Stimulated activated CD4-positive, alpha-beta T cell treated with anti-CD3 and anti-CD28 coated beads, Interleukin-1b, Interleukin-23, amount 100 ng/mL, for 4 hours (primary cell): ENCODE measurements at places on chromosomes 2 and 18.
A peak's percentile ranks its signal among the peaks of the same experiment; 100 is the strongest.

DNA sequence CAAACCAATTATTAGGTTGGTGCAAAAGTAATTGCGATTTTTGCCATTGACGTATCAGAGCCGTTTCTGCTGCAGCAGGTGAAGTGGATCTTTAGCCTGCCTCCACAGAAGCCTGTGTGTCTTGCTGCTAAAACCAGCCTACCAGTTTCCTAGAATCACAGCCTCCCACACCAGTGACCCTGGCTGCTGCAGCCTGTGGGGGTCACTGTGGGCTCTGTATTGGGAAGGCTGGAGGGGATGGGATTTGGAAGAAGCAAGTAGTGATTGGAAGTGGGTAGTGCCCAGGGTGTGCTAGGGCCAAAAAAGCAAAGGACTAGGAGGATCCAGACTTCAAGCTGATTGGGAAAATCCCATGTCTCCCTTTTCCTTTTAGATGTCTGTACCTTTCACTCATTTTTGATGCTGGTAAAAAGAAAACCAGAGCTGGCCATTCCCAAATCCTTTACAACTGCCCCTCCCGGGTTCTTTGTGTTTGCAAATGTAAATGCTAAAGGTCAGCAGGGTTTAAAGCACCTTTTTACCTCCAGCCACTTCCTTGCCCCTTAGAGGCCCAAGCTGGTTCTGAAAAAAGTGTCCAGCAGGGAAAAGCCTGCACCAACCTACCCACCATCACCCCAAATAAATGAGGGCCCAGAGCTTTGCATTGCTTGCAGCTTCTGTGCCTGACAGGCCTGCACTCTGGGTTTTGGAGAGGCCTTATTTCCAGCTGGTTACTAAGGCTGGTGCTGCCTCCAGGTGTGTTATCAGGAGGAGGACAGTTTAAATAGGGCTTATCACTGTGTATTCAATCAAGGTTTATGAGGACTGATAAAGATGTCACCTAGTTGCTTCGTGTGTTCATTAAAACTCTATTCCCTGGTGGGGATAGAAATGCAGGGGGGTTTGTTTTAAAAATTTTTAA, 172.0 kb downstream of the MIB1 start:
- no peak for DNase-seq

- peak; percentile 33 for DNase-seq
Measured at GRCh38 chr2:239380831-239381708, 19.8 kb downstream of the HDAC4 start.

DNA sequence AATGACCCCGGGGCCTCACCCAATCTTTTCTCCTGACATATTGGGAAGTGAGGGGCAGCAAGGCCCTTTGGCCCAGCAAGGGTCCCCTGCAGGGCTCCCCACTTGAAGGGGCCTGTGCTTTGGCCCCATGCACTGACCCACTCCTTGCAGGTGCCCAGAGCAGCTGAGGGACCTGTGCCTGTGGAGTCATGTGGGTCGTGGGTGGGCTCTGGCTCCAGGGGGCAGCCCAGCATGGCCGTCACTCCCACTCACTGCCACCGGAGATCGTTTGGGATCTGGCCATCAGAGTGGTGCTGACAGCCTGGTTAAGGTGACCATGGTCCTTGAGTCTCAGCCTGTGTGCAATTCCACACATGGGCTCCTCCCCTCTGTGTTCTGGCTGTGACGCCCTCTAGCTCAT, 31.7 kb upstream of the APCDD1 start:
- DNase-seq: no peak

DNA sequence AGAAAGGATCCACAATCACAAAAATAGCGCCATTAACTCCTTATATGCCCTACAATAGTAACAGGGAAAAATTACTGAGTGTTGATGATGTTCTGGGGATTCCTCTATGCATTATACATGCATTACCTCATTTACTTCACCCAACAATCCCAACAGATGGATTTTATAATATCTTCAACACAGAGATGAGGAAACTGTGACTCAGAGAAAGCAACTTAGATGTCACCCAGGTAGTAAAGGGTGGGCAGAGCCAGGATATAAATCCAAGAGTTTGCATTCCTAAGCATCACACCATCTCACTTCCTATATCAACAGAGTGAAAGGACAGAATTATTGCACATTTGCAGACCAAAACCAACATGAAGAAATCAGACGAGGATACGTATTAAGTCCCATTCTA, 144.2 kb downstream of the TCF4 start:
- DNase-seq: no peak

GRCh38 chr2:10079266-10079869, 843 bp downstream of the CYS1 start:
- DNase-seq: no peak

DNA sequence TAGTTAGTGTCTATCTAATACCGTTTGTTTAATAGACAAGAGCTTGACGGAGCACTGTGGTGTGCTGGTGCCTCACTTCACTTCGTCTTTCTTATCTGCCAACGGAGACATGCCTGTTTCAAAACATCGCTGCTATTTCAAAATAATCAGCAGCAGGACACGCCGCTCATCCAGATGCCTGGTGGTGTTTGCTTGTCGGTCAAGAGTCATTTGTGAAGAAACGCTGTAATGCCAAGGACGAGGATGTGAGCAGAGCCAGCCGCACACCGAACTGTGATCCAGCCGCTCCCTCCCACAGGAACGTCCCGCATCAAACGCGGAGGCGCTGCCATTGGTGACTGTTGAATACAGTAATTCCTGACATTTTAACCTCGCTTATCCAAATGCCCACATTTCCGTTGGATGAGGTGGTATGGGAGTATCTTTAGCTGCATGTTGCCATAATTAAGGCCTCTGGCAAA, 432.4 kb downstream of the FBXO15 start:
- DNase-seq: no peak

DNA sequence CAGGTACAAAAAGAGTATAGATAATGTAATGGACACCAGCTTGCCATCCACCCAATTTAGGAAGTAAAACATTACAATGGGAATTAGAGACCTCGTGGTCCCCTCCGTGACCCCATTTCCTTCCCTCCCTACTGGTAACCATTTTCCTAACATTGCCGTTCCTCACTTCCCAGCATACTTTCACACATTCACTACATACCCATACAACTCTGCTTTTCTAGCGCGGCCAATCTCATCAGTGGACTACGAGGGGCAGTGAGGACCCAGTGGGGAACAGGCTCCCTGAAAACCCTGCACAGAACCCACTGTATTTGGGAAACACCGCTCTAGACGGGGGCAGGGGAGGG, 1.1 kb downstream of the ENOSF1 start:
- DNase-seq: no peak

- DNase-seq: no peak
Measured at GRCh38 chr2:206457188-206457634, 13.9 kb downstream of the ADAM23 start.

- no peak for DNase-seq
Measured at GRCh38 chr2:152825834-152826233, 107.4 kb downstream of the ARL6IP6 start.

DNA sequence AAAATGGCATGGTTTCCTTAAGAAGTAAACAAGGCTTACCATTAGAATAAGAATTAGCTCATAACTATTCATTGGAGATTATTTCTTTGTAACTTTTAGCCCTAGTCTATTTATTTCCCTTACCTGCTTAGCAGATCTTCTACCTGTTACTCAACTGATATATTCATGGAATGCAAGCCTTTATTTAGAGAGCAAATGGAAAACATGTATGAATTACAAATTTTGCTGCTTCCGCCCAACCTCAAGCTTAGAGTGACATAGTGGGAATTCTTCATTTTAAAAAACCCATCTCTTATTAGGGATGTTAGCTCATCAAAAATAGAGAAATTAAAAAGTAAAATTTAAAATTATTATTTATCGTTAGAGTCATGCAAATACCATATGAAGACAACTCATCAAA, 110.9 kb downstream of the STRN start:
- DNase-seq: no peak

GRCh38 chr18:10896851-10897250, 252.5 kb downstream of the PIEZO2 start:
- DNase-seq: no peak

DNA sequence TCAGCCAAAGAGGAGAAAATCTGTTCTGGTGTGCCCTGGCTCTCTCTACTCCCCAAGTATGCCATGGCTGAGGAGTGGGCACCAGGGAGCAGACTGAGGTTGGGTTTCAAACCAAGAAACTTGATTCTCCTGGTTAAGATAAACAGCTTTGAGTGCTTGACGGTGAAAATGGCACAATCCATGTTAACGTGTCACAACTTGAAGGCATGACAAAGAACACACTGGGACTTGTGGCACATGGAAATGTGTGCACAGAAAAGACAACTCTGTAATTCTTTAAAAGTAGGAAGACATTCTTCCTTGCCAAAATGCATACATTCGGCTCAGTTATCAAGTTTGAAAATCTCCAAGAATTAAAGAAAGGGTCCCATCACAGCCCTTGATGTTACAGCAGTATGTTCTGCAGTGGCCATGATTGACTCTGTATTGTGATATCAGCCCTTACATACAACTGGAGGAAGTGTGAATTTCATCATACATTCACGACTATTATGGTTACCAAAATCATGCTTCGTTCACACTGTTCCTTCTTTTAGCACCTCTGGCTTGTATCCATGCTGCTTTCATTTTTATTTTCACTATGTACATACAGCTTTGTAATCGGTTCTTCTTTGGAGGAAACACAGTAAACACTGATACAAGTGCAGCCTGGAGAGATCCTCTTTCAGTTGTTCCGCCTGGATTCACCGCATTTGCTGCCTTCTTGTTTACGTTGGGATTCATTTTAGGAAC, 15.6 kb upstream of the ACTG2 start:
- DNase-seq: no peak

GRCh38 chr2:39421354-39421753, 15.7 kb downstream of the MAP4K3 start:
- DNase-seq: no peak

- no peak for DNase-seq
Measured at GRCh38 chr2:98013407-98014042, 17.8 kb upstream of the TMEM131 start.

DNA sequence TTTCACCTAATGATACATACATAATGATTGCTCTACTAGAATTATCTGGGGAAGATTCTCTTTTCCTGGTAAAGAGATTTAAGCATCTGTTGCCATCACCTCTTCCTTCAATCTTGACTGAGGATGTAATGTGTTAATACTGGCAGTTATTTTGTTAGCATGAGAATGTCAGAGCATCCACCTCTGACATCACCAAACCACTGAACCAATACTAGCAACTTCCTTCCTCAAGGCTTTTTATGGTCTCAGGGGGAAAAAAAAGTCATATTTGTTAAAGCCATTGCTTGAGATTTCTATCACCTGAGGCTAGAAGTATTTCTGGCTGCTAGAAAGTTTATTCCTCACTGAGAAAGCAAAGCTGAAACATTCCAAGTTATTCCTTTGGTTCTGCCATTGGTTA, 48.5 kb downstream of the DSEL start:
- no peak for DNase-seq

DNA sequence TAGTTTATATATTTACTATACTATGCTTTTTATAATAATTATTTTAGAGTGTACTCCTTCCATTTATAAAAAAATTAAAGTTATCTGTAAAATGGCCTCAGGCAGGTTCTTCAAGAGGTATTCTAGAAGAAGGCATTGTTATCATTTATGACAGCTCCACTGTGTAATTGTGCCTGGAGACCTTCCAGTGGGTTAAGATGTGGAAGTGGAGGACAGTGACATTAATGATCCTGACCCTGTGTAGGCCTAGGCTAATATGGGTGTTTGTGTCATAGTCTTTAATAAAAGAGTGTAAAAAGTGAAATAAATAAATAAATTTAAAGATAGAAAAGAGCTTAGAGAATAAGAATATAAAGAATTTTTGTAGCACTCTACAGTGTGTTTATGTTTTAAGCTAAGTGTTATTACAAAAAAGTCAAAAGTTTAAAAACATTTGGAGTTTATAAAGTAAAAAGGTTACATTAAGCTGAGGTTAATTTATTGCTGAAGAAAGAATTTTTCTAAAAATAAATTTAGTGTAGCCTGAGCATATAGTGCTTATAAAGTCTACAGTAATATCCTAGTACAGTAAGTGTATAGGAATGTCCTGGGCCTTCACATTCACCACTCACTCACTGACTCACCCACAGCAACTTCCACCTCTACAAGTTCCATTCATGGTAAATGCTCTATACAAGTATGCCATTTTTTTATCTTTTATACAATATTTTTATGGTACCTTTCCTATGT, 190.0 kb upstream of the SESTD1 start:
- DNase-seq: no peak

DNA sequence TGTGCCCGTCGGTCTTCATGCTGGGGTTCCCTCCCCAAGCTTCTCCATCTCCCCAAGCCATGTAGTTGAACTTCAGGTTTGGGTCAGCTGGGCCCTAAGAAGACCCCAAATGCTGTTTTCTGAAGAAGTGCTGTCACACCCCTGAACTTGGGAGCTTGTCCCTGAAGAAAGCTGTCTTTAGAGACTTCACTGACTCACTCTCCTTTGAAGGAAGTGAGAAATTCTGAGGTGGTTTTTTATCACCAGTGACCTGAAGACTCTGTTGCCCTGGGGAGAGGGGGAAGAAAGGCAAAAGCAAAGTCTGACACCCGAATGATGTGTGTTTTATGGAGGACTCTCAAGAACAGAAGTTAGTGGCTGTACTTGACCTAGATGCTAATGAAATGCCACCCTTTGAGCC, 83.6 kb upstream of the BCL2L11 start:
- no peak for DNase-seq

DNA sequence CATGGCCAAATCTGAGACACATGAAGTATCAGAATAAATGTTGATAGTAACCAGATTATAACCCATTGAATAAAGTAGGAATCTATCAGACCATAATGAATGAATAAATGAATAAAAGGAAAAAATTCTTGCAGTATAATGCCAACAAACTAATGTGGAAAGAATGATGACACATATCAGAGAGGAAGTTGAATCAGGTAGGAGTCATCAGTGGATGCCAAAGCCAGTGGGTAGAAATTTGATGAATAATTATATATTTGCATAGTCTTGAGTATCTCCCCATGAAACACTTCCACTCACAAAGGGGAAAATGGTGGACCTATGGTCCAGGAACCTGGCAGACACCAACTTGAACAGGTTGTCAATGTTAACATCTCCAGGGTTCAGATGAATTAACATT, 68.6 kb downstream of the GALNT3 start:
- DNase-seq: no peak

DNA sequence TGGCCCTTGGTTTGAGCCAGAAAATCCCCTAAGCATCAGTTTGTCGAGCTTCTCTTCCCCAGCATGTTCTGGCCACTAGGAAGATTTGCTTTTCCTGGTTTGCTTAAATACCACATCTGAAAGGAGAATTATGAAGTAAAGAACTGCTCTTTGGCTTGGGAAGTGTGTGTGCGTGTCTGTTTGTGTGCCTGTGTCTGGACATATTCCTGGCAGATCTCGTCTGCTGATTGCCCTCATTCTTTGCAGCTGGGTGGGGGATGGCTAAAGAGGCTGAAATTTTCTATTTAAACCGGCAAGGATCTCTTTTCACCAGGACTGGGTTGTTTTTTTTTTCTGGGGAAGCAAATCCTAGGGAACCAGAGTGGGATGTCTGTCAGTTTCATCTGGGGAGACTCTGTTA, 57.3 kb upstream of the MBOAT2 start:
- no peak for DNase-seq

DNA sequence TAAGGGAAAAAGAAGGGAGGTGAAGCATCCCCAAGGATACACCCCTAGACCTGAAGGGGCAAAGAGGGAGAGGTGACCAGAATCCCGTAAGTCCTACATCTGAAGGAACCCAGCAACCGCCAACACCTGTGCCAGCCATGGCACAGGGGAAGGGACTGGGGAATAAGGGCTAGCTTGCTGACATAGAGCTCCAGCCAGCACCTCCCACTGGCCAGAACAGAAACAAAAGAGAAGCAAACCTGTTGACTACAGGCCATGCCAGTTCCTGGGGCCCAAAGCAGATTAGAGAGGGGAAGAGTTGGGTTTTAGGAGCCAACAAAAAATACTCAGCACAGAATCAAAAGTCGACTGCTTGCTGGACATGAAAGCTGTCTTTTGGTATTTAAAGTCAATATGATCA, 244.6 kb downstream of the SUCLG1 start:
- no peak for DNase-seq
